ENCODE measurements at places on chromosomes 5 and 9. TPM values are rescaled to one million over a fixed set of nuclear protein-coding genes. Genes with fewer than 3 reads are reported as not detected.

- no peak for DNase-seq
Measured at GRCh38 chr9:121393318-121393717, 23.3 kb upstream of the STOM start.

DNA sequence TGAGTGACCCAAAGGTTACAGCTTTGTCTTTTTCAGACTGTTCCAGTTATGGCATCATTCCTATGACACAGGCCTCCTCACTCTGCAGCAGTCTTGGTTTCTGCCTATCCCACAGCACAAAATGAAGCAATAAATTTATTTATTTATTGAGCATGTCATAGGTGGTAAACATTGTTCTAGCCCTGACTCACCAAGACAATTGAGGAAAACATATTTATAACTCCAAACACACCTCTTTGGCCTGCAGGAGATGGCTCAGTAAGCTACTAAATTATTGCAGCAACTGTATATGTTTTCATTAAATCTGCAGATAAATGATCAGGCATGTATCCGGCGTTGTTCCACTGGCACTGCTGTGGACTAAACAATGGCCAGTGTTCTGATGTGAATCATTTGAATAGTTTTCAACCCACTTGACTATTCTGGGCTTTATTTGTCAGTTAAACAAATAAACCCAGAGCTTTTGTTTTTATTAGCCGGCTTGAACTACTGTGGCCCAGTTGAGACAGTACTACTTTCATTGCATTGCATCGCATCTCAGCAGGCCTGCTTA lies 83.2 kb downstream of the FOXD1 start:
- DNase-seq: peak; percentile 98

Gene IFNB1
- not detected for total RNA-seq

DNA sequence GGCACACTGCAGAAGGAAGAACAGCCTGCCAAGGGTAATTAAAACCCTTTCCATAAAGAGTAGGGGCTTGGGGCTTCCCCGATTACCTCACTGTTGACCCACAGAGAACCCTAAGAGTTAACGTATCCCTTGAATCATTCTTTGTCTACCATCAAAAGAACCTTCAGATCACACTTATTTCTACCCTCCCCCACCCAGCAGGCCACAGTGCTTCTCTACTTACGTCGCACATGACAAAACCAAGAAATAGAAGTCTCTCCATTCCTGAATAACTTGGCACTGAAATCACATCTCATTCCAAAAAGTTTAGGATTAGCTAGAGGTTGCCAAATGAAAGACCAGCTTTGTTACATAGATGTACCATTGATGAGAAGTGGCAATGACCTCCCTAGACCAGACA lies 268.7 kb upstream of the GAS1 start:
- DNase-seq: no peak

DNA sequence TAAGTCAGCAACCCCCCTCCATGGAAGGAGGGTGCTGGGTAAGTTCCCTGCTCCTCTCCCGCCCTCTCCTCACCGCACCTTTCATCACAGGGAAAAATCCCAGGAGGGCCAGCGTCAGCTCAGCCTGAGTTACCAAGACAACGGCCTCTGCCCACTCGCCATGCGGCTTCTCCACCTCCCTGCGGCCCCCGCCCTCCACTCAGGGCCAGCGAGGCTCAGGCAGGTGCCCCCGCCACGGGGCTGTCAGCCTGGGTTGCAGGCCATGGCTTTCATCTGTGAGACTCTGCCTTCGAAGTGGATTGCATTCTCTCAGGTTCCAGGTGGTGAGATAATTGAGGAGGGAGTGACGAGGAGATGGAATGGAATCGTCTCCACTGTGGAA lies 27.2 kb upstream of the LAMC3 start:
- no peak for DNase-seq

DNA sequence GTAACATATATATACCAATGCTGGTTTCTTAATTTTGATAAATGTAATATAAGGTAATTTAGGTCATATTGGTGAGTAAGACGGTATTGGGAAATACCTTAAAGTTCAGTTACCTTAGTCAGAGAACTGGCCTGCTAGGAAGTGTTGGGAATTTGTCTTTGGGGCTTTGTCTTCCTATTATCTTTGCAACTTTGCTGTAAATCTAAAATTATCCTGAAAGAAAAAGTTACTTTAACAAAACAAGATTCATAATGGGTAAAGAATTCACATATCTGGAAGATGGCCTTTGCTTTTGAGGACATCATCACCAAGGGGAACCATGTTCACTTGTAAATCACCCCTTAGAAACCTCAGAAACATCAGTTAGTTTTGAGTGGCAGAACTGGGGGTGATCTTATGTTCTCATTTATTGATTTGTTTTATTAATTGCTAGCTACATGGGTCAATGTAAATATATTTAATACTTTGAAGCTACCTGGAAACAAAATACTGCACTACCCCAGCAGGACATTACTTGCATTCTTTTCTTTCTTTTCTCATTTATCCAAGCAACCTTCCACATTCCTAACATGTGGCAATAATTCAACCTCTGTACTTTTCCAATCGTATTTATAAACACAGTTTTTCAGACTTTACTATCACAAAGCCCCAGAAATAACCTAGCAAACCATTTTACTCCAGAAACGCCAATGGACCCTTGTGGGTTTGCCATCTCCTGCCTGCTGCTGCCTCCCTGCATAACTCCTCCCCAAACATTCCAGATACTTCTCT lies 41.4 kb downstream of the GLIS3 start:
- no peak for DNase-seq

DNA sequence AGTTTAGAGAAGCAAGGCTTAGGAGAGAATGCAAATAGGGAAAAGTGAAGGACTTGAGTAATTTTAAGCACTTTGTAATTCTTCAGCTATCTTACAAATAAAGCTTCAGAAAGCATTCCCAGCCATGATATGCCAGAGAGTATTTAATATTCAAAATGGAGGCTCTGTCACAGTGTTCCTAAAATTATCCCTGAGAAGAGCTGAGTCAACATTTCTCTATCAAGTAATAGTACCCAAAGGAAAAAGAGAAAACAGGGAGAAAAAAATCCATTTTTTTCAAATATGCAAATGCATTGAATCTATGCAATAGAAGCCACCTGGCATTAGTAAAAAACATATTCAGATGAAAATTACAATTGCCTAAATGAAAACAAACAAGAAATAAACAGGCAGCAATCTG lies 392.6 kb upstream of the FAM174A start:
- DNase-seq: no peak

Gene LEAP2
- total RNA-seq: 1.4 TPM

GRCh38 chr9:70484232-70485130 lies 70.0 kb upstream of the KLF9 start:
- peak; percentile 35 for DNase-seq

- no peak for DNase-seq
Measured at GRCh38 chr5:34844106-34844505, 5.1 kb downstream of the TTC23L start.

DNA sequence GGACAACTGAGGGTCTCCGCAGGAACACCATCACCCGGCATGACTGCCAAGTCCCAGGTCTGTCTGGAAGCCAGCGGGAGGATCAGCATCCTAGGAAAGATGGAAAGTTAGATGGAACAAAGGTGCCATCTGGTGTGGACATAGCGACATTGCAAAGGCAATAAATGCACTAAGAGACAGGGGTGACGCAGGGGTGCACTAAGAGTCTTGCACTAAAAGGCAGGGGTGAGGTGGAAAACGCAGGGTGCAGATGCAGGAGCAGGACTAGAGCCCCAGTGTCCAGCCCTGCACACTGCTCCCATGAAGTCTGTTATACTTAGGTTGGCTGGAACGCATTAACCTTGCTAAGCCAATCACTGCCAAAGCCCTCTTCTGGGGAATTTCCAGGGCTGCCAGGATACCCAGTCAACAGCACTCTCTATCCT lies 15.5 kb downstream of the ATOX1 start:
- peak; percentile 43 for DNase-seq

Gene DRD1
- 1.0 TPM for total RNA-seq

Gene LCN10
- not detected for total RNA-seq

Gene BTNL8
- not detected for total RNA-seq

Gene IFNE
- total RNA-seq: 0.44 TPM

DNA sequence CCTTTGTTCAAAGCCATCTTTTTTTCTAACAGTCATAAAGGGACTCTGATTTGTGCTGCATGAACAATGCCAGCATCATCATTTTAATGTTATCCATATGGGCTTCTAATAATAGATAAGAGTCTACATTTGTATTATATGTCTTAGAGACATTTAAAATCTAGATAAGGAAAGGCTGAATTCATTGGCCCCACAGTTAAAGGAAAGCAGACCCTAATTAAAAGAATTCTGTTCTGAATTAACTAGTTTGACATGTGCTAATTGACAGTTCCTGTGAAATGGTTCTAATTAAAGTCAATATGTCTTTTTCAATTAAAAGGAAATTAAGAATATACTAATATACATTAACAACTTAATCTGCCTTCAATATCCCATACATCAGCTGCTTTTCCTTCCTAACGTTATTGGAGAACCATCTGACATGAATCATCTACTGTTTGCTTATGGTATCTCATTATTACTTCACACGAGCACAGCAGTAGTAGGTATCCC lies 104.7 kb downstream of the NR2F1-AS1 start:
- no peak for DNase-seq

GRCh38 chr9:79575547-79575946 lies 3.8 kb downstream of the TLE4 start:
- no peak for DNase-seq

- no peak for DNase-seq
Measured at GRCh38 chr5:141713616-141714309, 31.7 kb upstream of the ARAP3 start.

- DNase-seq: no peak
Measured at GRCh38 chr9:136484153-136485048, 1.6 kb upstream of the SEC16A start.

Gene FOXD4L3
- total RNA-seq: not detected

- DNase-seq: no peak
Measured at GRCh38 chr5:87268970-87269377, 1.3 kb downstream of the RASA1 start.

Gene PCDHA13
- 1.0 TPM for total RNA-seq

DNA sequence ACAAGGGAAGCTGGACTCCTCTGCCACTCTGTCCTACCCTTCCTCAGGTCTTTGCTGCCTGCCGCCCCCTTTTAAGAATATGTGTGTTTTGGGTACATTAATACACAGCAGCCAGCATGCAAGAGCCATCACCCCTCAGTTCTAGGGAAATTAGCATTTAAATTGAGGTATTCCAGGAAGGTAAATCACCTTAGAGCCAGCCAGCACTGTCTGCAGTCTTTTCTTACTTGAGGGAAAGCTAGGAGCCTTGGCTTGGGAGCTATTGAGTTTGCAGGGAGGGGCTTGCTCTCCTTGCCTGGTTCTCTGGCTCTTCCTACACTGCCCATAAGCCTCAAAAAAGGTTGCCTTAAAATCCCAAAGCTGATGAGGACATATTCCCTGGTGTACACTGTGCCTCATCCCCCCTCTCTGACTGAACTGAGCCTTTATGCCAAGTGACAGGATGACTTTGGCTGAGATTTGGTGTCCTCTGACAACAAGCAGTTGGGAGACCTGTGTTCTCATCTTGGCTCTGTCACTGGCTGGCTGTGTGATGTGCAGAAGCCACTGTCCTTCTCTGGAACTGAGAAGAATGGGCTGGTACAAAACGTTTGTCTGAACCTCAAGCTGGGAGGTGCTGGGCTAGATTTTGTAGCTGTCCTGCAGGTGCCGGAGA lies 54.1 kb downstream of the TRIM32 start:
- no peak for DNase-seq

DNA sequence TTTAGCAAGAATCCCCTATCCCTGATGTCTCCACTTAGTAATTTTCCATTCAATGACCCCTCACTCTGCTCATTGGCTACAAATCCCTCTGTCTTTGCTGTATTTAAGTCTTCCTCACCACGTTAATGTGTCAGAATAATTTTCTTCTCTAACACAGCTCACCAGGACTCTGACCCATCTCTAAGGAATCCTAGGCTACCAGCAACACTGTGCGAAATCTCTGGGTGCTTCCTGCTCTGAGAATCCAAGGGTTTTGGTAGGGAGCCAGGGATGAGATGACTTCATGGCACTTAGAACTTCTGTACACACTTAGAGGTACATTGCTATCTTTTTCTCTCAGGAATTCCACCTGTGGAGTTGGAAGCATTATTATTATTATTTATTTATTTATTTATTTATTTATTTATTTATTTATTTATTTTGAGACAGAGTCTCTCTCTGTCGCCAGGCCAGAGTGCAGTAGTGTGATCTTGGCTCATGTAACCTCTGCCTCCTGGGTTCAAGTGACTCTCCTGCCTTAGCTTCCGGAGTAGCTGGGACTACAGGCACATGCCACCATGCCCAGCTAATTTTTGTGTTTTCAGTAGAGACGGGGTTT lies 53.5 kb downstream of the FOXI1 start:
- DNase-seq: no peak

Gene MOB3B
- total RNA-seq: 0.03 TPM

Gene MYMK
- total RNA-seq: not detected

DNA sequence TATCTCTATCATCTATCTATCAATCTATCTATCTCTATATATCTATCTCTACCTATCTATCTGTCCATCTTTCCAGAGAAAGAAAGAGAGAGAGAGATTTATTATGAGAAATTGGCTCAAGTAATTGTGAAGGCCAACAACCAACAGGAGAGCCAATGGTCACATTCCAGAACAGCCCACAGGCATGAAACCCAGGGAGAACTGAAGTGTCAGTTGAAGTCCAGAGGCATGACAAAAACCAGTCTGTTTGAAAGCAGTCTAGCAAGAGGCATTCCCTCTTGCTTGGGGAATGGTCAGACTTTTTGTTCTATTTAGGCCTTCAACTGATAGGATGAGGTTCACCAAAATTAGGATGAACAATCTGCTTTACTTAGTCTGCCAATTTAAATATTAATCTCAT lies 87.6 kb upstream of the PLCXD3 start:
- no peak for DNase-seq

Gene FST
- total RNA-seq: 0.51 TPM

DNA sequence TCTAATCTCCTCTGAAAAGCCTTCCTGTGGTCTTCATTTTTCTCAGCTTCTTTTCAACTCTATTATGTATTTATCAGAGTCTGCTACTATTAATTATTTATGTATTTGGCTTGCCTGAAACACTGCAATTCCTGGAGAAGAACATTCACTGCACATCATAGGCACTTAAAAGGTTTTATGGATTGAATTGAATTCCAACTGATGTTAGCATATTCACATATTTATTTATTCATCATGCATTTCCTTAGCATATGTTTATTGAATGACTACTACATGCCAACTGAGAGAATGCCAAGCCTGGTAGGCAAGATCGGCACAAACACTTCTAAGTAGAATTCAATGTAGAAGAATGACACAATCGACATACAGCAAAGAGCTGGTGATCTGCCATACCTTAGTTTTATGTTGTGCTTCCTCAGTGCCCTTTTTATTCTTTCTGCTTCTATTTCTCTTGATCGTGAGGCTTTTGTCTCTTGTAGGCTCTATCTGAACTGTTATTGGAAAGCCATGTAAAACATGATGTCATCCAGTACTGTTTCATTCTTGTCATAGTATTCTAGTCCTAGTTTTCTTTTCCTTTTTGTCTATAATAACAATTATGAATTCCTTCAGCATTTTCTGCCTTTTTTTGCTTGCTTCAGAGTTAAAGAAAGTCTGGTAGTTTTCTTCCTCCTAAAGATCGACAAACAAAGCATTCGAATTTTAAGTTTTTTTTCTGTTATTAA lies 454.2 kb downstream of the TLE4 start:
- no peak for DNase-seq

- no peak for DNase-seq
Measured at GRCh38 chr9:101037430-101037829, 8.9 kb downstream of the PLPPR1 start.

All from Panc1 (cell line).